ENCODE measurements at places on chromosomes 4 and X. TPM values are rescaled to one million over a fixed set of nuclear protein-coding genes. Genes with fewer than 3 reads are reported as not detected.

DNA sequence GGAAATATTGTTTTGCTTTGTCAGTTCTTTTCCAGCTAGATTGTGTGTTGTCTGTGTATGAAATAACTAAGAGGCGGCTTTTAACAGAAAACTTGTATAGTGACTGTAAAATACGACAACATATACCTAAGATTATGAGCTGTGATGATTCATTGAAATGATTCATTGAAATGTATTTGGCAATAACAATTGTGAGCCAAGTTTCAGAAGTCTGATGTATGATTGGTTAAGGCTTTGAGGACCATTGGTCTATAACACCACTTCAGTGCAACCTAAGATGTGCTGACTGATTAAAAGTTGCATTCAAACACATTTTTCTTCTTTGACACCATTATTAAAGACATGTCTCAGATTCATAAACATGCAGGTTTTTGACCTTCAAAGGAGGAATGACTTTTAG is 76.6 kb downstream of the PTPN13 start:
- no peak for DNase-seq

GRCh38 chrX:155231163-155231562 is 14.9 kb downstream of the VBP1 start:
- DNase-seq = no peak

DNA sequence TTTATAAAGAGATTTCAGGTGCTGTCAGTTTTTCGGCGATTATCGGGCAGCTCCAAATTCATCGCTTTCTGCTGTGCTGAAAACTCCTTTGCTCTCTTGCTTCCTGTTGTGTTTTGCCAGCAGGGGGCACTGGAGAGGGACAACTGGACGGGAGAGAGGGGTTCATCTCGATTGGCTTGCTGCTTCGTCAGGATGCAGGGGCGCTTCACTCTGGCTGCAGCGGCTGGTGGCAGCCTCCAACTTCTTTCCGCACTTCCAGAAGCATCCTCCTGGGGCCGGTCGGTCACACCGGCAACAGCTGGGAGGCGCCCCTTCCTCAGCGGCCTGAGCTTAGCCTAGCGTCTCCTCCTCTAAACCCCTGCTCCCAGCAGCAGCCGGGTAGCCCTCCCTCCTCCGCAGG is 29.5 kb downstream of the MSL3 start:
- no peak for DNase-seq

DNA sequence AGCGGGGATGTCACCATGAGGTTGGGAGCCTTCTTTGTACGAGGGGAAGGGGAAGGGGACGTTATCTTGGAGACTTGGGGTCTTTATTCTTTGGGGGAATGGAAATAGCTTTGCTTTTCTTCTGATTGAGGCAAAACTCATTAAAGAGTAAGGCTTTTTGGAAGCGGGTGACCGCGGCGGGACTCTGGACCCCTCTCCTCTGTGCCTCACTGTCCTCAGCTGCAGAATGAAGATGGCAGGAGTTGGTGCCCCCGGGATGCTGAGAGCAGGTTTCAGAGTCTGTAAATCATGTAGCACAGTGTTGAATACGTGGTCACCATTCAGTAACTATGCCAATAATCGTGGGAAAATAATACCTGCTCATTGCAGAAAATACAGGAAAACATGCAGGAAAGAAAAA is 32.1 kb downstream of the HTT-AS start:
- DNase-seq = no peak

GRCh38 chrX:154458116-154458953 is at the start of gene PLXNA3:
Gene PLXNA3 (plus strand): TSS chrX:154458281. CDS start chrX:154460184, 1,903 bp downstream.
- DNase-seq = no peak

- DNase-seq = no peak
These were observed 43.0 kb upstream of the PDLIM5 start for GRCh38 chr4:94408549-94409374.

DNA sequence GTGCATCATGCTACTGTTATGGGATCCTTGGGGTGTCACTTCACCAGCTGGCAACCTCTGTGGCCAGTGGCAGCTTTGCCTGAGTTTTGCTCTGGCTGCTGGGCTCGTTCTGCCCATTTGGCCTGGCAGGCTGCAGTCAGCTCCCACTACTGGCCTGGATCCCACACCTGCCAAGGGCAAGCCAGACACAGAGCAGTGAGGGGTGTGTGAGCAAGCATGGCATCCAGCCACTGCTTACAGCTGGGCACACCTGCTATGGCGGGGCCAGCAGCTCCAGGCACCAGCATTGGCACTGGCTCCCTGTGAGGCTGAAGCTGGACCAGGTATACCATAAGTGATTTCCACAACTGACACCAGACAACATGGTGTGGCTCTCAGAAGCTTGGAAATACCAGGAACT is 183.4 kb downstream of the NPFFR2 start:
- DNase-seq = no peak

PARM1 gene
- 12.1 TPM for total RNA-seq

Data from breast epithelium (tissue), 4 donors.